ENCODE measurements at places on chromosomes 16 and 17.
A peak's percentile ranks its signal among the peaks of the same experiment; 100 is the strongest.

DNA sequence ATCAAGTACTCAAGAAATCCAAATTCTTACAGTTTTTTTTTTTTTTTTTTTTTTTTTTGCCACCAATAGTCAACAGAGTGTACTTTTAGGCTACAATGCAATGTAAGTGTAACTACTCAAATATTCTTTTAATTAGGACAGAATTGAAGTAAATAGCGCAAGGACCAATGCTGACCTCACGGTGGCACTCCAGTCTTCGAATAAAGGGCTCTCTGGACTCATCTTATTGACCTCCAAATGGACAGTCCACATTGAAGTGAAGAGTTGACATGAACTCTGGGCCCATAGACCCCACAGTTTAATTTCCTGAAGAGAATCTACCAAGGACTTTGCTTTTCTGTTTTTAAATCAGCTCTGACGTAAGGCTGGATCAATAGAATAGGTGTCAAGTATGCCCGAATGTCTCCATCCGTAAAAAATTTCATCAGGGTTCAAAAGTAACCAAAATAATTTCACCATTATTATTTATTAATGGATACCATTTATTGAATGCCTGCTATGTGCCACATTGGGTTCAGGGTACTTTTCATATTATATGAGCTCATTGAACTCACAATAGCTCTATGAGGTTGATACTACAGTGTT is 7.3 kb upstream of the DDX52 start:
- peak; percentile 66 for DNase-seq

- no peak for DNase-seq
Observed at GRCh38 chr17:16945663-16946218, 26.2 kb downstream of the TNFRSF13B start.

- no peak for DNase-seq
Observed at GRCh38 chr17:8799570-8800212, 526 bp upstream of the MFSD6L start.

GRCh38 chr16:19329932-19330331 is 44.4 kb downstream of the CLEC19A start:
- peak; percentile 6 for DNase-seq

- DNase-seq, result no peak
Observed at GRCh38 chr16:89141884-89142267, 29.7 kb upstream of the CDH15 start.

DNA sequence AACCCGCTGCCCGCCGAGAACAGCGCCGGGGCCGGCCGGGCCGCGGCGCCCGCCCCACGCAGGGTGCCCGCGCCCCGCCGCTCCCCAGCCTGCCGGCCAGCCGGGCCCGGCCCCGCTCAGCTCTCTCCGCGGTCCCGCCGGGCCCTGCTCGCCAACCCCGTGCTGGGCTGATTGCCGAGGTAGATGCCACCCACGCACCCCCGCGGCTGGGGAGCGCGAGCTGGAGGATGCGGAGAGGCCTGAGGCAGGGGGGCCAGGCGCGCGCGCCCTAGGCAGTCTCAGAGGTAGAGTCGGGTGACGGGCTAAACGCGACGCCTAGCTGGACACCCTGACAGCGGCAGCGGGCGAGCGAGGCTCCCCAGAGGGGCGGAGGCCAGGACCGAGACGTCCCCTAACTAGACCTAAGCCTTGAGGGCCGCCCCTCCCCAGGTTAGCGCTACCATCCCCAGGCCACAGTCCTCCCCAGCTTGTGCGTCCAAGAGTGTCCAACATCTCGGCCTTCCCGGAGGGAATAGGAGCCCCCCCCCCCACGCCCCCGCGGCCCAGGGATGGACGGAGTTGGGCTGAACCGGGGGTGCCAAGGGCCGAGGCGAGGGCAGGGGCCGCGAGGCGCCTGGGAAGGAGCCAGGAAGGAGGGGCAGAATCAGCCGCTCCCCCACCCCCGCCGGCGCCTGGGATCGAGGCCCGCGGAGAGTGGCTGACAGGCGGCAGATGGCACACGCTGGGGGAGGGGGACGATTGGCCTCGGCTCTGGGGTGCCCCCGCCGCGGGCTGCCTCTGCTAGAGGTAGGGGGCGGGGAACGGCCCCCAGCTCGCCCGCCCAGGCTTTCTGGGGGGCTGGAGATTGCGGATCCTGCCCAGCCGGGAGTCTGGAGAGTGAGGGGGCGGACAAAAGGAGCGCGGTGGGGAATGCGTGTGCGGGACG is 2.5 kb upstream of the ZNF423 start:
- no peak for DNase-seq

GRCh38 chr16:4947722-4948503 is 10.2 kb upstream of the SEC14L5 start:
- no peak for DNase-seq

DNA sequence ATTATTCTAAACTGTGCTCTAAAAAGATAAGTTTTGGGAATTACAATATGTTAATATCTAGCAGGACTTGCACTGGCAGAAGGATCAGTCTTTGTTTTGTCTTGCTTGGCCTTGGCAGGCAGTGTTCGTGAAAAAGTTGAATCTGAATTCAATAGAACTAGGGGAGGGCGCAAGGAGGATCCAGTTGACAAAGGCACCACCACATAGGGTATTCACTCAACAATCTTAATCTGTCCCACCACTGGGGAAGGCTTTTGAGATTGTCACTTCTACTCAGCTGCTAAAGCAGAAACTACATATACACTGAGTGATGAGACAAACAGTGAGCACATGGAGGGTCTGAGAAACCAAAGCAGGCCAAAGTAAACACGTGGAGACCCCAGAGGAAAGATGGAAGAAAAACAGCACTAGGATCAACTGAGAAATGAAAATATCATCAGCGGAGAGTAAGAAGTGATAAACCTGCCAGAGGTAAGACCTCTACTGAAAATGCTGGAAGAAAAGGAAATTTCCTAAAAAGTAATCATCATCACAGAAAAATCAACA is 2.4 kb downstream of the AMFR start:
- DNase-seq, result no peak

GRCh38 chr16:22633280-22633679 is 122.6 kb downstream of the NPIPB5 start:
- no peak for DNase-seq
